Mammary microvascular endothelial cell (primary cell): ENCODE measurements at places on chromosomes 2 and 18. TPM values are rescaled to one million over a fixed set of nuclear protein-coding genes. Genes with fewer than 3 reads are reported as not detected.

The ALLC gene
- total RNA-seq: not detected in 2 replicates

The ST6GAL2 gene
- 0.15 TPM in 1 of 2 replicates, not detected in the other for total RNA-seq

The NEURL3 gene
- 0.34 and 1.7 TPM in 2 replicates for total RNA-seq

The NEU2 gene
- total RNA-seq: not detected in 2 replicates
